ENCODE measurements at places on chromosomes 11 and 22. TPM values are rescaled to one million over a fixed set of nuclear protein-coding genes. Genes with fewer than 3 reads are reported as not detected.

CACNA1I gene
- total RNA-seq, result not detected

GRCh38 chr11:118915396-118915795 is 10.3 kb downstream of the BCL9L start:
- DNase-seq, result no peak

DNA sequence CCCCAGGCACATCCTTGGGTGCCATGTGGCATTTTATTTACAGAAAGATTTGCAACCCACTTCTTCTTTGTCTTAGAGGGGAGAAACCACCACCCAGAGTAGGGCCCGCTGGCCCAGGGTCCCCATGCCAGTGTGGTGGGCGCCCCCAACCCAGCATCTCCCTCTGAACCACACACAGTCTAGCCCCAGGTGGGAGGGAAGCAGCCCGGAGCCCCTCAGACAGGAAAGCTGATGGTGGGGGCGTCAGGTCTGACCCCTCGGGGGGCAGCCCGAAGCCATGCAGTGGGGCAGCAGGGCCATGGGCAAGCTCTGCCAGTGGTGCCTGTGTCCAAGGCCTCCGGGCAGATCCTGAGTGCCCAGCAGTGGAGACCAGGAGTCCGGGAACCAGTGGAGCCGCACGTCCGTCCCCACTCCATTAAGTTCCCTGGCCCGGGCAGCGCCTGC is 11.7 kb downstream of the TRPM5 start:
- DNase-seq, result no peak

DNA sequence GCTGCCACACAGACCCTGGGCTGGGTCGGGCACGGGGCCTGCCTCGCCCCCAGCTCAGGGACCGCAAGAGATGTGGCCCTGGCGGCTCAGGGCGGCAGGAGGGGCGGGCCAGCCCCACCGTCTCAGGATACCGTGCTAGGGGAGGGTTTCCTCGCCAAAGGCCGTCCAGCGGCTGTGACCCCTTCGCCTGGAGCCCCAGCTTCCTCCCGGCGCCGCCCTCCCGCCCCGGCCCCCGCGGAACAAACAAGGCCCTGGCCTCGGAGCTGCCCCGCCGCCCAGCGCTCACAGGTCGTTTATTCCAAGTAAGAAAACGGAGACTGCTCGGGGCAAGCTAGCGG is 543 bp upstream of the AP2A2 start:
- no peak for DNase-seq

KCNJ1 gene
- not detected for total RNA-seq

- DNase-seq, result no peak
Observed at GRCh38 chr11:63887386-63887999, 29.5 kb downstream of the RCOR2 start.

GRCh38 chr22:31585161-31585859 is 76.7 kb downstream of the PISD start:
- DNase-seq, result no peak

SLC25A45 gene
- 1.2 TPM for total RNA-seq

GRCh38 chr11:8250434-8250833 is 13.2 kb downstream of the LMO1 start:
- DNase-seq, result no peak

DNA sequence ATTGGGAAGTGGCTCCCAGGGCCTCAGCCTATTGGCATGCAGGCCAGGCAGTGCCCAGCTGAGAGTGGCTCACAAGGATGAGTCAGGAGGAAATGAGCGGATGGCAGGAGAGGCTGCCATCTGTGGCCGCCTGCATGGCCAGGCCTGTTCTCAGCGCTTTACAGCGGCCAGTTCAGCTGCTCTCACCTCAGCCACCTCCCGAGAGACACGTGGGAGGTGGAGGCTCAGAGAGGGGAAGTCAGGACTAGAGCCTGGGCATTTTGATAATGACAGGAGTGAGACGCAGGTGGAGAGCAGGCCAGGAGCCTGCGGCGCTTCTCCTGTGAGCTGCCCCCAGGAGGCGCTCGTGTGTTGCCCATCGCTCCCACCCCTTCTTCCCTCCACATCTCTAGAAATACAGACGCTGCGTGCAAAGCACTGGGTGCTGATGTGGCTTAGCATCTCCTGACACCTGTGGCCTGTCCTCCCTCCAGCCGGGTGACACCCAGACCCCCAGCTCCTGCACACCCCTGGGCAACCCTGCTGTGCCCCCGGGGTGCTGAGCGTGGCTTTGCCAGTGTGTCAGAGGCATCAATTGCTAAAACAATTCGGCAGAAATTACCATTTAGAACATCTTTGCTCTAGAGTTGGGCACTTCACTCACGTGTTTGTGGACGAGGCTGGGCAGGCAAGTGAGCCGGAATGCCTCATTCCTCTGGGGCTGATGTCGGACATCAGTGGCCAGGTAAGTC is 21.4 kb upstream of the PANX2 start:
- peak; percentile 32 for DNase-seq

GRCh38 chr11:62665599-62666258 is 617 bp downstream of the CSKMT start:
- no peak for DNase-seq

DNA sequence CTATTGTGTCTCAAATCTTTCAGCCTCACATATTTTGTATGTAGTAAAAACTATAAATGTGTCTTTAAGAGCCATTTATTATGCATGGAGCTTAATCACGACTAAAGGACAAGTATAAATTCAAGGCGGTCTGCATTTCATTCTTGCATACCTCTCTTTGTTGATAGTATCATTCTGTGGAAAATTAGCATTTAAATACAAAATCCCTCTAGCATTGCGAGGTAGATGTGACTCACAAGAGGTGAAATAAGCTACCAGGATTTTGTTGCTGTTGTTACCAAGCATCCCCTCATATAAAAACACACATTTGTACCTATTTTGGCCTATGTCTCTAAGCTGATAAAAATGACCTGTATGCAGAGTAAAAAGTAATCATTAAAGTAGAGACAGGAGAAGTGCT is 537.4 kb upstream of the LUZP2 start:
- no peak for DNase-seq

GRCh38 chr11:6653097-6653496 is 2.5 kb downstream of the DCHS1 start:
- no peak for DNase-seq

DNA sequence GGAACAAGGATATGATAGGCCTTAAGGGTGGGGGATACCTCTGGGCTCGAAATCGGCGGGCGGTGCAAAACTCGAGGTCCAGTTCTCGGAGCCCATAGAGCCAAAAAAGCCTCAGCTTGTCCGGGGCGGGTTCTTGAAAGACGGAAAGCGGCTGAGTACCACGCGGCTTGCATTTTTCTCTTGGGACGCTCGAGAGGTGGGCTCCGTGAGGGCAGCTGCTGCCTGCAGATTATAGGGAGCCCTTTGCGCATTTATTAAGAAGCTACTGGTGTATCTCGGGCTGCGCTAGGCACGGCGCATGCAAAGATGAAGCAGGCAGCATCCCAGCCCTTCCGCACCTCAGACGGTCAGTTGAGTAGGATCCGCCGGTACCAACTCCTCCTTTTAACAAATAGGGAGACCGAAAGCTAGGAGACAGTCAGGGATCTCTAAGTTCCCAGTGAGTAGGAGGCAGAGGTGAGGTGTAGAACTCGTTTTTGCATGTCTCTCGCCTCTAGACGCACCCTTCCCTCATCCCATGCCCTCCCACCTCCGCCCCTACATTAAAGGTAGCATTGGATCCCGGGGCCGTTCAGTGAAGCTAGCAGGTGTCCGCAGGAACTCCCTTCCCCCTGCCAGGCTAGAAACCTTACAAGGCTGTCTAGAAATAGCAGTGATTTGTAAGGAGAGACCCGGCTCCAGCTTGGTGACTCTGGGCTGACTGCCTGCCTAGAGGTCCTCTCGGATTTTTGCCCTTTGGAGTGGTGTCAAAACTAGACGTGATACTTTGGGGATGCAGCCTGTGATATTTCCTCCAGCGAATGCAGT is 768 bp downstream of the LDHA start:
- DNase-seq, result no peak

All from epithelial cell of proximal tubule (primary cell).